Vagina (tissue), 2 donors: ENCODE measurements at places on chromosomes 4 and X.

- no peak for DNase-seq
Measured at GRCh38 chr4:123462007-123462406, 65.4 kb downstream of the SPRY1 start.

- DNase-seq, result no peak
Measured at GRCh38 chr4:147289181-147289580, 191.7 kb upstream of the EDNRA start.

DNA sequence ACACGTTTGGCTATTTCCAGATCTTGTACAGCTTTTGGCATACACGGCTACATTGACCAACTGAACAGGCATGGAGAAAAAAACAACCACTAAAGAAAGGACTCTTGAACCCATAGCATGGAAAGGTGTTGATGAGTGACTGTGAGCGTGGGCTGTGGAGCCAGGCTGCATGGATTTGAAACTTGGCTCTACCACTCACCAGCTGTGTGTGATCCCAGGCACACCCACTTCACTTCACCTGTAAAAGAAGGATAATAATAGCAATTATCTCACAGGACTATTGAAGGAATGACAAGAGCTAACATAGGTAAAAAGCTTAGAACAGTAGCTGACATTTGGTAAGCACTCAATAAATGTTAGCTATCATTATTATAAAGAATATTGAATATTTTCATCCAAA is 301.7 kb upstream of the CPEB2 start:
- no peak for DNase-seq

DNA sequence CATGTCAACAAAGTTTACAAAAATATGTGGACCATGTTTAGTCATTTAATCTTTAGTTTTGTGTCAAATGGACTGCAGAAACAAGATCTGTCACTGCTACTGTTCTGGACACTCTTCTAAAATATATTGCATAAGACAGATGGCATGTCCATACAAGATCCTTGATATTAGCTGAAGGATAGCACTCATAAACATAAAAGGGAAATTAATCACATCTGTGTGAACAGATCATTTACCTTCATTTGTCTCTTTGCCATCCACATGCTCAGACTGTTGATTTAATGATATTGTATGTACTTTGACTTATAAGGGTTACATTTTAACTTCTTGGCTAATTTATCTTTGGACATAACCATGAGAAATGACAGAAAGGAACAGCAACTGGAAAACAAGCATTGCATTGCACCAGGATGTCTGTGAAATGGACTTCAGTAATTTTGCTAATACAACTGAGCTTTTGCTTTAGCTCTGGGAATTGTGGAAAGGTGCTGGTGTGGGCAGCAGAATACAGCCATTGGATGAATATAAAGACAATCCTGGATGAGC is at the start of gene UGT2B7:
UGT2B7 (plus strand) TSS at position 364 of the 546 bp plus-strand sequence; CDS start at position 411, 47 bp downstream.
- DNase-seq, result no peak
